ENCODE measurements at places on chromosomes 2 and 18.

DNA sequence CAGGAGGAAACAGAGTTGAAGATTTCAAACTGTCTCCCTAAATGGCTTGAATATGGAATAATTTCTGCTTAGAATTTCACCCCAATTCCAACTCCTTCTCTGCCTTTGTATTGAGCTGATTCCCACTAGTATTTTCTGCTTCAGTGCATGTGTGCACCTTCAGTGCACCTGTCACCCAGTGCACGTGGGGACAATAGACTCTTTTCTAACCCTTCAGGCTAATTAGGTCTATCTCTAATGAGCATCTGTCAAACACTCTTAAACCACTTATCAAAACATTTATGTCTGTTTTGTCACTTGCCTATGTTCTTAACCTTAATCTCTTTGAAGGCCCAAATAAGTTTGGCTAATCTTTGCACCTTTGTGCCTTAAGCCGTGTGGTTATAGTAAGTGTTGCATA, 232.0 kb upstream of the NETO1 start:
- DNase-seq, result no peak

DNA sequence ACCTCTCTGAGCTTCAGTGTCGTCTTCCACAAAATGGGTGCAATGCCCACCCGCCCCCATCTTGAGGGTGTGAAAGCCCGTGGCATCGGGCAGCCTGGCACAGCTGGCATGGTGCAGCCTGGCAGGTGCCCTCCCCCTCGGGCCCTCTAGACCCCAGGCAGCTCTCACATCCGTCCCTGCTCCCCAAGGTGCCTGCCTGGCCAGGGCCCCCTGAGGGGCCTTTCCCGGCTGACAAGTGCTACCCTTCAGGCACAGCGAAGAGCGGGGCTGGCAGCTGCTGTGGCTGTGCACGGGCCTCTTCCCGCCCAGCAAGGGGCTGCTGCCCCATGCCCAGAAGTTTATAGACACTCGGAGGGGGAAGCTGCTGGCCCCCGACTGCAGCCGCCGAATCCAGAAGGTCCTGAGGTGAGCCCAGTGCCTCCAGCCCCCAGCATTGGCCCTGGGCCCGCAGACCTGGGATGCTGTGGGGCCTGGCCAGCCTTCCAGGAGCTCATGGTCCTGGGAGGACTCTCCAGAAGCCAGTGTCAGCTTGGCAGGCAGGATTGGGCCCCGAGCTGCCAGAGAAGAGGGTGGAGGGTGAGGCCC, 13.9 kb upstream of the GPR17 start:
- no peak for DNase-seq

GRCh38 chr2:55917117-55917516, 6.5 kb downstream of the EFEMP1 start:
- no peak for DNase-seq

GRCh38 chr2:183078464-183079138, at the start of gene DUSP19:
DUSP19 (plus strand) TSS chr2:183078747; CDS start chr2:183078934, 187 bp downstream.
- DNase-seq, result peak; percentile 89

DNA sequence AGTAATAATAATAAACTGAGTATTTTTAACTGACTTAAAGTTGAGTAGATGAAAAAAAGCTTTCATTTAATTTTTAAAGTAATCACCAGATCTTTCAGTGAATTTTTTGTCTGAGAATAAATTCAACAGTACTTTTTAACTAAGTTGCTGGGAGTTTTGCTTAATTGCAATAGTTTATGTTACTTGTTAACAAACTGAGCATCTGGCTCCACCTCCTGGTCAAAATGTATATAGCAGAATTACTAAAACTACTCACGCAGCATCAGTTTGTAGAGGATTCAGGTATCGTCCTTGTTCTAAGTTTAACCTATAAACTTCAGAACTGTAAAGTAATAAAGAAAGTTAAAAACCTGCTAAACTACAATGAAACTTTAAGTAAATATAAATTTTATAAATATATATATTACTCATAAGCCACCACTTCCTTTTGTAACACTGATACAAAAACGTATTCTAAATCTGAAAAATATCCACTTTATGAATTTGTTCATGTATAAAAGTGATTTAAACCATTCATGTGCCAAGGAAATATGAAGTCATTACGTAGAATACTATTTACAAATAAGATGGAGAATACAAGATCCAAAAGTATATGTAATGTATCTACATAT, 21.3 kb downstream of the NOL10 start:
- peak; percentile 79 for DNase-seq

GRCh38 chr18:31946305-31947046, 3.5 kb upstream of the TRAPPC8 start:
- DNase-seq, result no peak

DNA sequence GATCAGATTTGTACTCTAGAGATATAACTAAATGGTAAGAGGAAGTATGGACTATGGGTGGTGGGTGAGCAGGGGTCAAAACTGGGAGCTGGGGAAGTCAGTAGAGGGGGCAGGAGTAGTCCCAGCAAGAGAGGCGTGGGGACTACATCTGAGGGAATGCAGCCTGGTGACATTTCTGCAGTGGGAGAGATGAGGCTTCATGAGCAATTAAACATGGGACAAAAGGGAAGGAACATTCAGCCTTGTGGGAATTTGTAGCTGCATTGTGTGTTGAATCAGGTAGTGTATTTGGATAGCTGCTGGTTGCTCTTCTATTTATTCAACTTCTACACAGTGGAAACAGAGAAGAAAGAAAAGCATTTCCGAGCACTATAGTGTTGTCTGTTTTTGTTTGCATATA, 3.6 kb downstream of the CNOT11 start:
- no peak for DNase-seq

DNA sequence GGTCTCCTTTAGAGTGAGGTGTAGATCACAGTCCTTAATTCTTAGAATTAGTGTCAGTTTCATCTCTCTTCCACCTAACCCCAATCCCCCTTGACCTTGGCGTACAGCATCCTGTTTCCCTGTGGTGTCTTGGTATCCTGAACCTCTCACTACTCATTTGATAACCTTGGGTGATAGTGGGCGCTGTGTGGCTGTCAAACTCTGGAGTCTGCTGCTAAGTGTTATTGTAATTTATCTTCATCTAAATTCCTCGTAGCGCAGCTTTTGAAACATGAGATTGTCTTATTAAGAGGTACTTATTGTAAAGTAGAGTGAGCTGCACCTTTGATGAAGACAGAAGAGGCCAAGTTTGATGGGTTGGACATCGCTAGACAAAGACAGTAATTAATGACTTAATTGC, 222.6 kb upstream of the SPRED2 start:
- DNase-seq, result no peak

- no peak for DNase-seq
These were observed 68.0 kb downstream of the DAW1 start for GRCh38 chr2:227939271-227940027.

GRCh38 chr2:237194906-237195305, 109.2 kb downstream of the COPS8 start:
- no peak for DNase-seq

- no peak for DNase-seq
These were observed 144.9 kb downstream of the ACTR3 start for GRCh38 chr2:114034742-114035141.

All from hematopoietic multipotent progenitor cell treated with erythropoietin and hydrocortisone succinate and interleukin-3 and kit ligand, for 15 days (in vitro differentiated cells).